Stimulated activated CD4-positive, alpha-beta T cell treated with anti-CD3 and anti-CD28 coated beads, Interleukin-1b, Interleukin-23, amount 100 ng/mL, for 4 hours (primary cell): ENCODE measurements at places on chromosomes 1 and 21.

DNA sequence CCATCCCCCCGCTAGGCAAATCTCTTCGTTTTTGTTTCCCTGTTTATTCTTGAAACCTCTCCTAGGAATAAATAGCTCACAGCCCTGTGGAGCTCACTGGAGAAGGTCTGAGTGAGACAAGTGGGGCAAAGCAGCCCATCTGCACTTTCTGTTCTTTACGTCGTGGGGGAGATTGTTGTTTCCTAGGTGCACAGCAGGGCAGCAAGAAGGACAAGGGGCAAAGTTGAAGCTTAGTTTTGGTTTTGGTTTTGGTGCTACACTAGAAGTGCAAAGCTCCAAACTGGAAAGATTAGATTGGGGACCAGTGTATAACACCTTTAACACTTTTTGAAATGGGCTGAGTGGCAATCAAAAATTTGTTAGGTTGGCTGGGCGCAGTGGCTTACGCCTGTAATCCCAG lies 76.6 kb downstream of the GPR88 start:
- DNase-seq = no peak

DNA sequence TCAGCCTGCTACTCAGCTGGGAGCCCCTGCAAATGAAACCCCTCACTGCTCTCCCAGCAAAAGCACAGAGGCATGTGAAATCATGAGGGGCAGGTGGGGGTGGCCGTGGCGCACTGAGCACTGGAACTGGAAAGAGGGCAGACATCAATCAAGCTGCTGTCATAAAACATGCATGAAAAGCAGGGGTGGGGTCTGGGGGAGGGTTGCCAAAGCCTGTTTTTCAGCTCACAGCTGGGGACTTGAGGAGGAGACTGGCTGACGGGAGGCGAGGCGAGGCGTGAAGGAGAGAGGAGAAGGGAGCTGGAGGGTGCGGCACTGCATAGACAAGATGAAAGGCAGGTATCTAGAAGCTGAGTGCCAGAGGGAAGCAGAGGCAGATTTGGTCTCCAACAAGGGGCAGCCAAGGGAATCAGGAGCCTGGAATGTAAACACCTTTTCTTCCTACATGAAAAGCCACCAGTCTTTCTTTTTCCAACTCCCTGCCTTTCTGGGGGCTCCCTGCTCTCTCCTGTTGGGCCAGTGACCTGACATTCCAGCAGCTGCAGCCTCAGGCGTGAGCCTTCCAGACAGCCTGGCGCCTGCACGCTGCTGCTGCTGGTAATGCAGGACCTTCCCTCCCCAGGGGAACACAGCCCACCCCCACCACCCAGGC lies 87.0 kb downstream of the NMNAT2 start:
- no peak for DNase-seq

- DNase-seq = no peak
Observed at GRCh38 chr21:16071761-16072160, 342.0 kb downstream of the USP25 start.

DNA sequence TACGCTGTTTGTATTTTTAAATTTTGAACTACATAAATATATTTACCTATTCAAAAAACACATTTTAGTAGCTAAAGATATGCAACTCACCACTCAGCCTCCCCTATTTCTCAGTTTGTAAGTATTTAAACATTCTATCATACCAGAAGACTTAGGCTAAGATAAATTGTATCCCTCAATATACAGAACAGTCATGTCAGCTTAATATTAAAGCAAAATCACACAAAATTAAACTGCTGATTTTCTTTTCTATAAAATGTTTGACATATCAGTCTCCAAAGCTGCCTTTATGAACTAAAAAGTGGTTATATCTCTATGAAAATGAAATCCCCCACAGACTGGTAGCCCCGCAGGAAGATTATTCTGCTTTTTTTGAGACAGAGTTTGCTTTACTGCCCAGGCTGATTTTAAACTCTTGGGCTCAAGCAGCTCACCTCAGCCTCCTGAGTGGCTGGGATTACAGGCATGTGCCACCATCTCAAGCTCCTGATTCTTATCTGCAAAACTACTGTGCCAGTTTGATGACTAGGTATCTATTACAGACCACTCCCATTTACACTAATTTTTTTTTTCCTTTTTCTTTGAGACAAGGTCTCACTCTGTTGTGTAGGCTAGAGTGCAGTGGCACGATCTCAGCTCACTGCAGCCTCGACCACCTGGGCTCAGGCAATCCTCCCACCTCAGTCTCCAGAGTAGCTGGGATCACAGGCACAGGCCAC lies 37.6 kb downstream of the NRDC start:
- DNase-seq = no peak

DNA sequence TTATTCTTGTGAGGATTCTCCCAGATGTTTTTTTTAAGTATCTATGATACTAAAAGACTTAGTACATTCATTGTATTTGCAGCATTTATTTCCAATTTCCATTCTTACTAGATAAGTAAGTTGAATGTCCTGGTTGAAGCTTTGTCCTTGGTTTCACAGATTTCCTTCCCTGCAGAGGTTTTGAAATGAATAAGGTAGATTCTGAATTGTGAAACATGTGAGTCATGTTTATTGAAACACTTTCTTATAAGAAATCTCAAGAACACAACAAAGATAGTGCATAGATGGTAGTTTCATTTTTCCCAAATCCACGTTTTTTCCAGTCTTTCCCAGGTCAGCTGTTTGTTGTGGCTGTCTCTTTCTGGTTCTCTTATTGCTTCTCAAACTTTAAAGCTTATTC lies 24.8 kb downstream of the GABPA start:
- DNase-seq = no peak

GRCh38 chr1:172269644-172270043 lies 150.8 kb upstream of the C1orf105 start:
- no peak for DNase-seq

DNA sequence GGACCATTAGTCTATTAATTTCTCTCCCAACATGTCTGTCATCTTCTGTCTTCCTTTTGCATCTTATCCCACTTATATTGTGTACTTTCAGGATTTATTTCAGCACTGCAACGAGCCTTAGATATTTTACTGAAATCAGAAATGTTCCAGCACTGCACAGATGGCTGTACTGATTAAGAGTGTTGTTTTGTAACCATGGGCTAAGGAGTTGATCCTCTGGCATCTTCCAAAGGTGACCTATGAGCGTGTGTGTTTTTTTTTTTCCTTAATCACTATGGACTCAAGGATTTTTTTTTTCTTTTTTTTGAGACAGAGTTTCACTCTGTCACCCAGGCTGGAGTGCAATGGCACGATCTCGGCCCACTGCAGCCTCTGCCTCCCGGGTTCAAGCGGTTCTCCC lies 7.1 kb upstream of the DDX59 start:
- no peak for DNase-seq

- no peak for DNase-seq
Observed at GRCh38 chr1:226609836-226610455, 61.4 kb downstream of the STUM start.

GRCh38 chr1:14184454-14184853 lies 414.0 kb upstream of the KAZN start:
- DNase-seq = no peak

- DNase-seq = no peak
Observed at GRCh38 chr1:162233066-162233465, 143.6 kb downstream of the SPATA46 start.

- no peak for DNase-seq
Observed at GRCh38 chr21:17709266-17709611, 96.5 kb upstream of the BTG3 start.

GRCh38 chr21:32514275-32515055 lies 70.9 kb downstream of the TCP10L start:
- no peak for DNase-seq

DNA sequence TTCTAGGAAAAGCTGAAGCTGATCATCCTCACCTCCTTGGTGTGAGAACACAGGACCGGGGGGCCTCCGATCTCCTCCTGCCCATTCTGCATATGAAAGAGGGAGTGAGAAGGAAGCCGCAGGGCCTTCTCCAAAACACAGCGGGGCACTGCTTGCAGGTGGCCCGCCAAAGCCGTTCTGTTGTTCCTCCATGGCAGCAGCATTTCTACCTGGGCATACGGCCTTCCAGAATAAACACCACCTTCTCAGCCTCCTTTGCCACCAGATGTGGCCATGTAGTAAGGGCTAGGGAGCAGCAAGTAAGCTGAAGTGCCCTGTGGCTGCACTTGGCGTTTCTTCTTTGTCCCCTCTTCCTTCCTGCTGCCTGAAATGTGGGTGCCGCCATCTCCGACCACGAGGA lies 214.9 kb downstream of the TOMM20 start:
- DNase-seq = no peak

GRCh38 chr1:185155600-185156287 lies 1.0 kb downstream of the TRMT1L start:
- DNase-seq = no peak

- no peak for DNase-seq
Observed at GRCh38 chr1:30145723-30146303, 577.6 kb downstream of the MATN1 start.
